GM20000 (cell line): ENCODE measurements at places on chromosomes 6 and 20.

GRCh38 chr6:104357928-104358327 is 501.8 kb downstream of the HACE1 start:
- no peak for DNase-seq

DNA sequence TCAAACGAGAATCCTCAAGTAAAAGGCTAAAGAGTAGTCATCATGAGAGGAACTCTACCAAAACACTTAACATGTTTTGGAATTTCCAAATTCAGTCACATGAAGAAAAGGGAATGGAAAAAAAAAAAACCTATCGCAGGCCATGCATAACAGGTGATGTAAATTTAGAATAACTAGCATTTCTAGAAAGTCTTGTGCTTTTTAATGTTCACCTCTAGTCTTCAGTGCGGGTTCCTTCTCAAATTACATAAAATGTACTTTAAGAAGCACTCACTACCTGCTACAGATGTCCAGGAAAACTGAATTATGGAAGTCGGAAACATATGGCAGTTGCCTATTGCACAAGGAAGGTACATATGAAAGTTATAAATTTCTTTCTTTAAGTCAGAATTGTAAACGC is 6.1 kb upstream of the TBX18 start:
- no peak for DNase-seq

GRCh38 chr20:33127422-33128097 is 40.4 kb upstream of the BPIFA2 start:
- DNase-seq, result no peak

DNA sequence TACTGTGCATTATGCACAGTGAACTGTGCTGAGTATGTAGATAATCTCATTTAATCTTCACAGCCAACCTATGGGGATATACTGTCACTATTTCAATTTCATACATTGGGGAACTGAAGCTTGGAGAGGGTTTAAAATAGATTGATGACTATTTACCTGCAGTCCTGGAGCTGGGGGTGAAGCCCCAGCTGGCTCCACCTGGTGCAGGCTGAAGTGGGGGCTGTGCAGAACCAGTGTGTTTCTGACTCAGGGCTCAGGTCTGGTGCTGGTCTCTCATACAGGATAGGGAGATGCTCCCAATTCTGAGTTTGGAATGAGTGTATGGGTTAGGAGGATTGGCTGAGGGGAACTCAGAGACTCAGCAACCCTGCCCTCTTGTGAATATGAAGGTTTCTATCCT is 176.1 kb upstream of the CEP162 start:
- no peak for DNase-seq

DNA sequence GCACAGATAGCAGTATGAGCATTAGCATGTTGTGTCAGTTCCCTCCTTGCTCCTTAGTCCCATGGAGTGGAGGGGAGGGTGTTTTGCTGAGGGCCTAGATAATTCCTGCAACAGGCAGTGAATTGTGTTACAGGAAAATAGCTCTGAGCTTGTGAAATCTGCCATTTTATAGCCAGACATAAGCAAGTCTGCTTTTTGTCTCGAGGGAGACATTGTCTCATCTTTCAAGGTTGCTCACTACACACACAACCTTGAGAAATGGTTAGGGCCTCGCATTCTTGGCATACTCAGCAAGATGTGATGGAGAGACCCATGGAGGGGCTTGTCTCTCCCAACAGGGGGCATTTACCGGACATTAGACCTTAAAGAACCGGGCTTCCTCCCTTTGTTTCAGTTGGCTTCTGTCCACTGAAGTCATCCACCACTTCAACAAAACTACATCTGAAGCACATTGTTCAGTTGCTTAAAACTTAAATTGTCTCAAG is 108.0 kb upstream of the FOXO3 start:
- no peak for DNase-seq
